ENCODE measurements at places on chromosomes 3 and 15. TPM values are rescaled to one million over a fixed set of nuclear protein-coding genes. Genes with fewer than 3 reads are reported as not detected.

Gene ZNF662
- total RNA-seq, result 33.0 TPM

Gene ELL3
- 5.0 TPM for total RNA-seq

Gene PLSCR5
- total RNA-seq, result not detected

Gene TP63
- 8.9 TPM for total RNA-seq

Gene CYP1A2
- not detected for total RNA-seq

Gene GP9
- 1.2 TPM for total RNA-seq

Data from camera-type eye (tissue), 1 donor.